ENCODE measurements at places on chromosomes 16 and 17.

DNA sequence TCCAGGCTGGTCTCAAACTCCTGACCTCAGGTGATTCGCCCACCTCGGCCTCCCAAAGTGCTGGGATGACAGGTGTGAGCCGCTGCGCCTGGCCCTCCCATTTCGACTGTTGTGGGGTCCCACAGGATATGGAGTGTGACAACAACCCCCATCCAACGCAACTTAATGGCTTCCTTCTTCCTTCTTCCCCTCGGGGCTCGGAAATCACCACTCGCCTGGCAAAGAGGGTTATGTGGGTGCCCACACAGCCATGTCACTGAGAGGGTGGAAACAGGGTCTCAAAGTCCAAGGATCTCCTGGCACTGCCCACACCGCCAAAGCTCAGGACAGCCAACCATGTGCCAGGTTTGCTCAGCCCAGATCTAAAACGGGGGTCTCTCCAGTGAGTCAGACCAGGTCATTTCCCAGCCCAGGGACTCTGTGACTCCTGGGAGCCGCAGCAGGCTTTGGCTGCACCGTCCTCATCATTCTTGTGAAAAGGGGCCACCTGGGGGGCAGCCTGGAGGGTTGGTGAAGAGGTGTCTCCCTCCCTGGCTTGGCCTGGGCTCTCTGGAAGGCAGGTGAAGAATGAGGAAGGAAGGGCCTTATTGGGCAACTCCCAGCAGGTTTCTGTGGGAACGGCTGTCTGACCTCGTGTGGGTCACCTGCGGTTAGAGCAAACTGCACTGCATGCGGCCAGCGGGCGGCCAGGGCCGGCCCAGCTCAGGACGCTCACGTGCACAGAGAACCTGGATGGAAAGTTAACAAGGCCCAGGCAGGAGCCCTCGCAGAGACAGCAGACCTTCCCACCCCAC is 25.3 kb upstream of the LITAF start:
- no peak for DNase-seq

GRCh38 chr17:48513097-48513496 is 17.7 kb downstream of the HOXB1 start:
- no peak for DNase-seq

DNA sequence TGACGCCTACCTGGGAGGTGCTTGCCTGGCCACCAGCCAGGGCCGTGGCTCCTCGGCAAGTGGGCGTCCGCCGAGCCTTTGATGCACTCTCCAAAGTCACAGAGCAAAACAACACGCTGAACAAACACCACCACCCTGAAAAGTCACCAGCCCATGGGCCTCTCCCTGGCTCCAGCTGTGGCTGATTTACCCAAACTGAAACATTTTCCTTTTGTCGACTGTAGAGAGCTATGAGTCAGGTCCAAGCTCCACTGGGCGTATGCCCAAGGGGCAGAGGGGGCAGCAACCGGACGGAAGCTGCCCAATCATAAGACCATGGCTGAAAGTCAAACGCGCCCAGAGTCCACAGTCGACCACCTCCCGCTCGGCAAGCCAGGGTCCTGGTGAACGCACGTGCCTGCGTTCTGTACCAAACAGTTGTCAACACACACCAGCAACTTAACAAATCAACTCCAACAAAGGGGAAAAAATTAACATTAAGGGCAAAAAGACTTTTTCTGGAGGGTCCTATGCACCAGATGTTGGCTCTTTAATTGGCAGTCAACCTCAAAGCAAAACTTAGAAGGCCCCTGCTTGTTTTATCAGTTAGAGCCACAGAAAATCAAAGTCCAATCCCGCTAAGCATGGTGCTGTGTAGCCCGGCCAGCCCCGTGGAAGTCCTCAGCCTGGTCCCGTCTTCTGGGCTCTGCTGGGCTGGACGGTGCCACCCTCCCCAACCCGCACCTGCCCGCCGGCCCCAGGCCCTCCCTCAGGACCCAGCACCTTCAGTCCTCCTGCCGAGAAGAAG is 47.3 kb downstream of the TBC1D16 start:
- no peak for DNase-seq

- DNase-seq = no peak
Observed at GRCh38 chr17:77312786-77313599, 172.2 kb downstream of the SEC14L1 start.

Data from activated T-cell treated with anti-CD3 and anti-CD28 coated beads, Interleukin-2, amount 50 U/mL, for 24 hours (primary cell).